Activated CD8-positive, alpha-beta memory T cell treated with anti-CD3 and anti-CD28 coated beads for 1 hour (primary cell): ENCODE measurements at places on chromosomes 2 and 18.

- no peak for DNase-seq
These were observed 19.2 kb downstream of the ODC1 start for GRCh38 chr2:10428924-10429323.

DNA sequence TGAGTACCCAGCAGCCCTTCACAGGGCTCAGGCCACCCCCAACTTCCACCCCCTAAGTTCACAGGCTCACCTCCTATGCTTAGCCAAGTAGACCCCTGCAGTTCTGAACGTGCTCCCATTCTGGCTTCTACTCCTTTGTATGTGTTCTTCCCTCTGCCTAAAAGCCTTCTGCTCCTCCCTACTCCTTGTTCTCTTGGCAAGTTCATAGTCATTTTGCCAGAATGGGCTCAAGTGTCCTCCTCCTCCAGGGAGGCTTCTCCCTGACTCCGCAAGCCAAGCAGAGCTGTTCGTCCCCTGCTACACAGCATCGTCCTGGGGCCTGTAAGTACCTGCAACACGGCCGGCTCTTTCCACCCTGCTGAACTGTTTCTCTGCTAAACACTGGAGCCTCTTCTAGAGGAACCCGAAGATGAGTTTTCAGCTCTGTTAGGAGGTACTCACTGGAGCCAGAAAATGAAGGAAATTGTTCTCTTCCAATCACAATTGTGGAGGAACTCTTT is 14.6 kb upstream of the CETN1 start:
- DNase-seq = no peak

DNA sequence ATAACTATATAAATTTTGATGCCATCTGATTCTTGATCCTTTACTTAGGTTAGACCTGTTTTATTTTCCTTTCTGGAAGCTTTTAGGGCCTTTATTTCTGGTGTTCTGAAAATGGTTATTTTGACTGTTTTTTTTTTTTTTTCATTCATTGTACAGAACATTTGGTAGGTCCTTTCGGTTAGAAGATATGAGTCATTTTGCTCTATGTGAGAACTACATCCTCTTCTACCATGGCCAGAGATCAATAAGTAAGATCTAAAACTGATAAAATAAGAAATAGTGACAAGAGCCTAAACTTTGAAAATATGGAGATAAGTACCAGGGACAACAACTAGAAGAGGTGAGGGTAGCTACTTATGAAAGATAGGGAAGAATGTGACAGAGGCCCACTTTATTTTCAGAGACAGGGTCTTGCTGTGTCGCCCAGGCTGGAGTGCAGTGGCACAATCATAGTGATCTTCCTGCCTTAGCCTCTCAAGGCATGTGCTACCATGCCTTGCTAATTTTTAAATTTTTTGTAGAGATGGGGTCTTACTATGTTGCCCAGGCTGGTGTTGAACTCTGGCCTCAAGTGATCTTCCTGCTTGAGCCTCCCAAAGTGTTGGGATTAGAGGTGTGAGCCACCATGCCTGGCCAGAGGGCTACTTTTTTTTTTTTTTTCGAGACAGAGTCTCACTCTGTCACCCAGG is 66.5 kb downstream of the EIF2AK3 start:
- no peak for DNase-seq

DNA sequence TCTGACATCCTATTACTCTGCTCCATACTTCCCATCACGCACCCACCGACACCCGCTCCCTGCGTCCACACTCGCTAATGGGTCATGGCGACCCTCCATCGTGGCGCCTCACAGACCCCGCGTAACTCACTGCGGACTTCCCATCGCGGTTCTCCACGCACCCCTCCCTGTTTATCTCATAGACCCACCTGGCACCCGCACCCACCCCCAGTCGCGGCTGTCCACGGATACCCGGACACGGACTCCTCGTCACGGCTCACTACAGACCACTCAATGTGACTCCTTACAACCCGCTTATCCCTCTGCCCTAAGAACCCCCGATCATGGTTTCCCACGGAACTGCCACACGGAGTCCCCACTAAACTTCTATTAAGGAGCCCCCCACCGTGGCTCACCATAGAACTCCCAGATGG is 458 bp downstream of the CXXC1 start:
- DNase-seq = no peak

- no peak for DNase-seq
These were observed 384.5 kb upstream of the MMADHC start for GRCh38 chr2:149972066-149972465.
